ENCODE measurements at places on chromosomes 5 and 9.

GRCh38 chr9:26058111-26058895 is 380.1 kb upstream of the TUSC1 start:
- DNase-seq: no peak

GRCh38 chr5:1524799-1525623 is 1.3 kb upstream of the LPCAT1 start:
- no peak for DNase-seq

DNA sequence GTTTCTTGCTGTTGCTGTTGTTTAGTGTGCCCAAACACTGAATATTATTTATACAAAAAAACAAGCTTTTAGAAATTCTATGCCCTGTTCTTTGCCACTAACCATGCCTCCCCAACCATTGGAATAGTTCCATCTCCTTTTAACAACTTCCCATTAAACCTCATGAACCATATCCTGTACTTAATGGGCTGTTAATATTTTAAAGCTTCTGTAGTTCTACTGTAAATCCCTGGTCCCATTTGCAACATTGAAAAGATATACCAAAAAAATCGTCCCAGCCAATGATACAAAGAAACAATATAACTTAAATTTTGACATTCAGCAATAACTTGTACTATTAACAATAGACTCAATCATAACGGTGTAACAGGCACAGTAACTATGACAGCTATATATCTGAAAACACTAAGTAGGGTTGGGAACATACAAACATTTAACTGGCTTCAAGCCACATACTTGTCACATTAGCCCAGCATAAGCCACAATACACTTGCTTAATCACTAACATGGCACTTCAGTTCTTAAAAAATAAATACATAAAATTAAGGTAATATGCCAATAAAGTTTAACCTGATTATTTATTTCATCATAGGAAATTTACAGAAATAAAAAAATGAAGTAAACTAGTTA is 86.1 kb downstream of the ADAMTS6 start:
- DNase-seq: no peak

GRCh38 chr5:173686950-173687349 is 70.5 kb upstream of the BOD1 start:
- DNase-seq: no peak

- DNase-seq: no peak
These were observed 60.1 kb upstream of the CLINT1 start for GRCh38 chr5:157918811-157919742.

DNA sequence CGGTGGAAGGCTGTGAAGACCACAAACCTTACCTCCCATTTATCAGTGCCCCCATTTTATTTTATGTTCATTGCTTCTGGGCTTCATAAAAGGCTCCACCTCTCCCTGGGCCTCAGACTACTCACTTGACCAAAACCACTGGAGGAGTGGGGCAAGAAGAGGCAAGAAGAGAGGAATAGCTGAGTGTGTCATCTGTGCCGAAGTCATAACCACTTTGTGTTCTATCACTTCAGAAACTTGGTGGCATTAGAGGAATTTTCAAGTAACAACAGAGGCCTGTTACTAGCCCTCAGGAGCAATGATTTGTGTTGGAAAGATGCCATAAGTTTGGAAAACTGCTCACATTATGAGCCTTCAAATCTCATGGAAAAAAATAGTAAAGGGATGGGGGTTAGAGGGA is 88.7 kb upstream of the PIK3R1 start:
- DNase-seq: no peak

GRCh38 chr5:68251386-68251785 is 35.8 kb downstream of the PIK3R1 start:
- DNase-seq: peak; percentile 64

DNA sequence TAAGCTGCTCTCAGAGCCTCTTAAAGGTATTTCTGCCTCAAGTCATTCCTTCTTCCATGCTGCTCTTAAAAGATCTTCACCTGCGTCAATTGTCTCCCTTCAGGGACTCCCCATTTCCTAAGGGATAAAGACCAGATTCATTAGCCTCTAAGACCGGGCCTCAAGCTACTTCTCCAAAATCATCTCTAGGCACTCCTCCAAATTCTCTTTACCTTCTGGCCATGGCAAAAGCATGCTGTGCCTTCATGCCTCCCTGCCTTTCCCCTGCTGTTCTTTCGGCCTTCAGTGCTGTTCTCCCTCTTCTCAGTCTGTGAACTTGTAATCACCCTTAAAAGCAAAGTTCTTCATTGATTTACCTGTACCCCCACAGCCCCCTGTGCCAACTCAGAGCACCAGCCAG is 4.4 kb downstream of the TMOD1 start:
- DNase-seq: no peak

DNA sequence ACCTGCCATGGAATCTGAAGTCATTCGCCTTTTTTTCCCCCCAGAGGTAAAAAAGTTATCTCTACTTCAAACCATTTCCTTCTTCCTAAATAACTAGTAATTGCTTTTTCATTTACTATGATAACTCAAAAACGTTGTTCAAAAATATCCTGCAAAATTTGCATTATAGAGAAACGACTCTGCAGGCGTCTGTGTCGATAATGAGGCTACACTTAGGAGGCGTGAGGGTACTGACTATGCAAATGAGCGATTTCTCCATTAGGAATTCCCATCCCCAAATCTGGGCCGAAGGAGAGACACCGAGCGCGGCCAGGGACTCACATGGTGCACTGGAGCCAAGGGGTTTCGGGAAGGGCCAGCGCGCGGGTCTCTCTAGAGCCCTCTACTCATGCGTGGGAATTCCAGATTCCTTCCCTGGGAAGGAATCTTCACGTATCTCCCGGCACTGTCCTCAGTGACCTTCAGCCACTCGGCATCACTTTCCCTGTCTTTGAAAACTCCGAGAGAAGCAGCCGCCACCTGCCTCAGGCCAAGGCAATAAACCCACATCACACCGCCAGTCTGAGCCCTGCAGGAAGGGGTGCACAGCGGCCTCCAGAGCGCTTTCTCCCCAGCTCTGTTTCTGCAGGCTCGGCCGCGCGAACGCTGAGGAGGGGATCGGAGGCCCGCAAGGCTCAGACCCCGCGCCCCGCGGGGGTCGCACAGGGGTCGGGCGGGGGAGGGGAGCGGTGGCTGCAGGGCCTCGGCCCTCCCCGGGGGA is 718 bp upstream of the DENND4C start:
- peak; percentile 15 for DNase-seq

GRCh38 chr9:101326035-101326434 is 58.8 kb downstream of the BAAT start:
- DNase-seq: no peak

DNA sequence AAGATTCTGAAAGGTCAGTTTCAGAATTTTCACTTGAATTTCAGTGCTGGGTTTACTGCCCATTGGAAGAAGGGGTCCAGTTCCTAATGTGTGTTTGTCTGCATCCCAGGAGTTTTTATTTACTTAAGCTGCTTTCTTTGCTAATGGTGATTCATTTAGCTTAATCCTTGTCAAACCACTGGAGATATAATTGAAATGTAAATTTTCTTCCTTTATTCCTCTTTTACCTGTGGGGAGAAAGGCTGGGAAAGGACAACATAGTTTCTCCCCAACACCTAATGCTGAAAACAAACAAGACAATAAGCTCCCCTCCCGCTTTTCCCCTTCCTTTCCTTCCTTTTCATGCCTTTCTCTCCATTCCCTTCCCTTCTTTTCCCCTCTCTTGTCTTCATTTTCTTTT is 185.8 kb downstream of the KCTD16 start:
- no peak for DNase-seq

GRCh38 chr5:131996210-131997025 is 15.0 kb downstream of the ACSL6 start:
- DNase-seq: no peak

- DNase-seq: no peak
These were observed 256.7 kb downstream of the TUSC1 start for GRCh38 chr9:25421560-25421959.

DNA sequence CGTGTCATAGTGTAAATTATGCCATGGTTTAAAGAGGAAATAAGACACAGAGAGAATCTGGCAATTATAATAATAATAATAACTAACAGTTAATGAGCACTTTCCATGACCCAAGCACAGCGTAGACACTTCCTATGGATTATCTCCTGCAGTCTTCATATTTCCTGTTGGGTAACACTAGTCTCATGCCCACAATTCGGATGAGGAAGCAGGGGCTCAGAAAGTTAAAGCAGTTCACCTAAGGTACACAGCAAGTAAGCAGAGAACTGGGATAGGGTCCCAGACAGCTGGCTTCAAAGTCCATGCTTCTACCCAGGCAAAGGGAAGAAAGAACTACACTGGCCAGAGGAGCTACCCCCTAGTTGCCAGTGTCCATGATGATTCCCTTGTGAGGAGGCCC is 27.9 kb upstream of the TGFBI start:
- no peak for DNase-seq

GRCh38 chr5:175709276-175709781 is 51.5 kb downstream of the HRH2 start:
- DNase-seq: no peak

GRCh38 chr5:80439213-80439612 is 31.3 kb downstream of the ZFYVE16 start:
- DNase-seq: no peak

DNA sequence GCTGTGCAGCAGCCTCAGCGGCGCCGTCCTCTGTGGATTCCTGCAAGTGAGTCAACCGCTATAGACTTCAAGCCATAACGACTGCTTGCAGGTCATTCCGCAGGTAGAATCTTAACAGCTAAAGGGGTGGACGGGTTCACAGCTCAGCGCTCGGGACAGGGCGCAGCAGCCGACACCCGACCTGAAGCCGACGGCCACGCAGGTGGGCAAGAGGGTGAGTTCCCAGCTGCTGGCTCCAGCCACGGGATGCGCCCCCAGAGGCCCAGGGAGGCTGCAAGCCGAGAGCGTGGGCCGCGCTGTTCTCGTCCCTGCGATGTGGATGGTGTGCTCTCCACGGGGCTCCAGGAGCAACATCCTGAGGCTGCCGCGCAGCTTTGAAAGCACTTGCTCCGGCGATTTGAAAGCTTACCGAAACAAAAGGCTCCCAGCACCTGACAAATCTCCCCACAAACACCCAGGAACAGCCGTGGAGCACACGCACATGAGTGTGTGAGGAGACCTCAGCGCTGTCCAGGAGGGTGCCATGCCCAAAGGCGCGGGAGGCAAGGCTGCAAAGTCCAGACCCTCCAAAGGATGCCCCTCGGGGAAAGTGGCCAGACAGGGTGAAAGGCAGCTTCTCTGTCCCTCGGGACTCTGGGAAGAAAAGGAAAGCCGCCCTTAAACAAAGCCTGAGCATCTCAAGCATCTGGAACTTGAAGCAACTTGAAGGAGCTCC is 48.7 kb downstream of the EXD3 start:
- no peak for DNase-seq

GRCh38 chr5:34582371-34582770 is 73.8 kb upstream of the RAI14 start:
- no peak for DNase-seq

DNA sequence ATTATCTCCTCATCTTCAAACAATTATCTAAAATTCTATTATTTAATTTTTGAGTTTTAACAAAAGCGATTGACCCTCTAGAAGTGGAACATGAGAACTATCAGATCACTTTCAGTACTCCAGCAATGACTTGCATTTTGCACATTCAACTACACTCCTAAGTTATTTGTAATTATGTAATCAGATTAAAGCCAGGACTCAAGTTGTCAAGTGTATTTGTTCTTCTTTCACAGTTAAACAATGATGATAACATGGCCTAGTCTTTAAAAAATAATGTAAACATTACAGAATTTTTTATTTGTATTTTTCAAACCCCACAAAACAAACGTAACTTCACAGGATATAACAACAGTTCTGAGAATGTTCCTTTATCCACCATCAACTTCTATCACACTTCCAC is 2148.9 kb upstream of the ACO1 start:
- no peak for DNase-seq

GRCh38 chr5:179696603-179697002 is 2.2 kb upstream of the CANX start:
- no peak for DNase-seq
